Stimulated activated CD4-positive, alpha-beta T cell treated with anti-CD3 and anti-CD28 coated beads, Interleukin-1b, Interleukin-23, amount 100 ng/mL, for 1 hour (primary cell): ENCODE measurements at places on chromosomes 3 and 15.

DNA sequence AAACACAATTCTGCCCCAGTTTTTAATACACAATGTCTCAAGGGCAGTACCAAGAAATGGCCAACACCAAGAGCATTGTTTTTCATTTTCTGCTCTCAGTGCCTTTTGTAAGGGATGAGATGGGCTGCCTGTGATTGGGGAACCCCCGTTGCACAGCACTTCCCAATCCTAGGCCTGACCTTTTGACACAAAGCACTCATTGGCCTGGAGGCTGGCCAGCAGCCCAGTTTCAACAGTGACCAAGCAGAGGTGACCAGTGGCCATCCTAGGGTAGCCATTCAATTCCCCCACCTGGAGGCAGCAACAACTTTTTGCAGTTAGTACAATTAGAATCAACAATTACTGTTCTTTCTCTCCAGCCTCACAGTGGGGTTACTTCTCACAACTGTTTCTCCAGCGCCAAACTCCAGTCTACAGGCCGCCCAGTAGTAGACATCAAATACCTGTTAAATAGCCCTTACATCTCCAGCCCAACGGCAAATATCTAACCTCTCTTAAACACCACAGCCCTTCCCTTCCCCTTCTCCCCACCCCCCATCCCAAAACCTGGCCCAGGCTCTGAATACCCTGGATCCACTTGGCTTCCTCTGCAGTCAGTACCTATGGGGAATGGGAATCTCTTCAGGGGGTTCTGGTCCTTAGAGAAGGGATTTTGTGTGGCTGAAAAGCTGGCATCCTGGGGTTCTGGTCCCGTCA, 8.9 kb upstream of the LRRC2 start:
- DNase-seq: no peak

DNA sequence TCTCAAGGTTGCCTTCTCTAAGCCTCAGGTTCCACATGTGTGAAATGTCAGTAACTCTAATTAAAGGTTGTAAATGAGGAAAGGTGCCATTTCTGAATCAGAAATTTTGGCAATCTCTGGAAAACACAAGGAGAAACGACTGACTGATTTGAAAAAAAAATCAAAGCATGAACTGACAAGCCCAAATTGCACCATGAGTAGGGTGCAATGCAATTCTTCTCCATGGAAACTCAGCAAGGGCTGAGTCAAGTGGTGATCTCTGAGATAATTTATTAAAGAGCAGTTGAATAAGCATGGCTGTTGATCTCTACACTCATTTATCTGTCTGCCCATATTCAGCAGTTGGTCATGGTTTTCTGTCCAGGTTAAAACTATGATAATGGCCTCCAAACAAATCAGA, 201.6 kb upstream of the CMC1 start:
- no peak for DNase-seq

GRCh38 chr3:16506451-16506850, 7.0 kb downstream of the RFTN1 start:
- DNase-seq: no peak

DNA sequence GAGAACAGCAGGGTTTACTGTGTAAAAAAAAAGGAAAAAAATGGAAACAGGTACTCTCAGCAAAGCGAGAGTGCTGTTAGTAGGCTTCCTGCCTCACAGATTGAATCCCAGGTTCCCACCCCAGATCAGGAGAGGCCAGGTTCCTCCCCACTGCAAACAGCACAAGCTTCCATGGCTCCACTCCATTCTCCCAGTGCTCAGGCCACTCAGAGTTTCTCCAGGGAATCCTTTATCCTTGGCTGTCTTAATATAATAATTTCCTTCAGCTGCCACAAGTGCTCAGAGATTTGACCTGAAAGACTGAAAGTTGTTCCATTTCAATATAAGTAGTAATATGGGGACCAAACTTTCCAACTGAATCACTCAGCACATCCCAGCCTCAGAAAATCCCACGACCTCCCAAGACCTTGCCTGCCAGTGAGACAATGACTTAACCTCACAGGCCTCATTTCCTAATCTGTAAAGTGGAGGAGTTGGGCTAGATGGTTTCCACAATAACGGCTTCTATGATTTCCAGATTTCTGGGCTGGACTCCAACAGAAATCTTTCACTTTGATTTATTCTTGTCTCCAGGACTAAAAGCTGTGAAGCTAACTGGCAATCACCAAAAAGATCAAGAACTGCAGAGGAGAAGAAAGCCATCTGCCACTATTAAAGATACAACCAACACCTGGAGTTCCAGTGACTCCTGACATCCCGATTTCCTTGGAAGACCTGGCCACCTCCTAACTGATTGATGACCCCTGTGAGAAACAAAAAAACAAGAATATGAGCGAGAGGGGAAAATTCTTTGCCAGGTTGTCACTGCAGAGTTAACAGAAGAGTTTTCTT, 289.5 kb downstream of the NEK10 start:
- DNase-seq: no peak

DNA sequence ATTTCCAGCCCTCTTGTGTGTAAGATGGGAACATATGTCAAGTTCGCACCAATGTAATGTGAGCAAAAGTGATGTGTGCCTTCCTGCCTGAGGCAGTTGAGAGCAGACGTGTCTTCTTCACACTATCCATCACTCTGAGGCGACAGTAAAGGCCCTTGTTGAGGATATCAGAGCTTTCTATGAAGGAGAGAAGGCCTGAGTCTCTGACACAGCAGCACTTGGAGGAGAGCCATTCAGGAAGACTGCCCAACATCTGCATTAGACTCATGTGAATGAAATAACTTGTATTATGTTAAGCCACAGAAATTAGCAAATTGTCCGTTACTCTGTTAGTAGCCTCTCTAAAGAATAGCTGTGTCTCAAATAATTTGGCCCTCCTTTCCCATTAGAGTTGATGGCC, 108.8 kb upstream of the CCDC54 start:
- no peak for DNase-seq

- no peak for DNase-seq
Measured at GRCh38 chr3:3629911-3630310, 169.3 kb upstream of the LRRN1 start.

DNA sequence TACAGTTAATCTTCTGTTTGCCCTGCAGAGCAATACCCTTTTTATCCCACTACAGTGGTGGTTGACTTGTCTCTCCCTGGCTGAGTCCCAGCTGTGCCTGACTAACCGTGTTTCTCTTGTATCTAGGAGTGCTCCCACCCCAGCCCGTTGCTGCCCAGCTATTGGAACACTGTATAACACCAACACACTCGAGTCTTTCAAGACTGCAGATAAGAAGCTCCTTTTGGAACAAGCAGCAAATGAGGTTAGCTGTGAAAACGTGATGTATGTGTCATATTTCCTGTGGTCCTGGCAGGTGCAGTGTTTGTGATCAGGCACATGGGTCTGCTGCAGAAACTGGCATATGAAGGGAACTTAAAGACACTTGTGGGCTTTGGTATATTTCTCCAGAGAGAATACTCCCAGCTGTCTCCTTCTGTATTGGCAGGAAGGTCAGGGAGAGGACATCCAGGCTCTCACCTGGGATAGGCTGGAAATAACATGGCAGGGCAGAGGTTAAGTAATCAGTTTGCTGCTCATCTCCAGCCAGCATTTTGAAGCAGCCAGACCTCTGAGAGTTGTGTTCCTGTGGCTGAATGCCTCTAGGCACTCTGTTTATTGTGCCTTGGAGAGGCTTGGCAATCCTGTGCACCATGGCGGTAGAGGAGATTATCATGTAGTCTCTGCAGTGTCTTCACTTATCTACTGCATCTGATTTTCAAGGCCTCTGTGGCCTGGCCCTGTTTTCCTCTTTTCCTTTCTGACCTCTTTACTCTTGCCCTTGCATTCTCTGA, 34.8 kb downstream of the ATG7 start:
- DNase-seq: no peak
